ENCODE measurements at places on chromosomes 5 and 9.

DNA sequence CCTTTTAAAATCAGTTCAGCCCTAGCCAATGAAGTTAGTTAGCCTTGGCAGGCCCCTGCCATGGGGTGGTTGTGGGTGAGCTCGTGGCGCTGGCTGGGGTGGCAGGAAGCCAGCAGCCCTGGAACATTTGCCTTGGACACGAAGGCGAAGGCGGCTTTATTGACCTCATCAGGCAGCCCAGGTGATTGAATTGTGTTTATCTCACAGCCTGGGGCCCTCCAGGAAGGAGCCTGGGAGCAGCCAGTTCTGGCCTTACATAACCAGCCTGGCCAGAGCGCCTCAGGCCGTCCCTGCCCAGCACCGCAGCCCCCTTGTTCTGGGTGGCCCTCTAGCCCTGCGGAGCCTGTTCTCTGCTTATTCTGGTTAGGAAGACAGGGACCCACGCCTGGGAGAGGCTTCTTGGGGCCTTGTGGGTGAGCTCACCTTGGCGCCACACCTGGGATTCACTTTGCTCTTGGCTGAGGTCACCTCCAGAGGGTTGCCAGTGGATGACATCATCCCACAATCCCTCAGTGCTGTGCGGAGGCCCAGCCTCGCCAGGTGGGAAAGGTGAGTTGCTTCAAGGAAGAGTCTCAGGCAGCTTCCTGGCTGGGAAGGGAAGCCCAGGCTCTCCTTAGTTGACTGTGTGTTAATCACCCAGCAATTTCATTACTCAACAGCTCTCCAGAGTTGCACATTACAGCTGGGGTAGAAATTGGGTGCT is 54.4 kb upstream of the RPL26L1 start:
- DNase-seq, result peak; percentile 90

DNA sequence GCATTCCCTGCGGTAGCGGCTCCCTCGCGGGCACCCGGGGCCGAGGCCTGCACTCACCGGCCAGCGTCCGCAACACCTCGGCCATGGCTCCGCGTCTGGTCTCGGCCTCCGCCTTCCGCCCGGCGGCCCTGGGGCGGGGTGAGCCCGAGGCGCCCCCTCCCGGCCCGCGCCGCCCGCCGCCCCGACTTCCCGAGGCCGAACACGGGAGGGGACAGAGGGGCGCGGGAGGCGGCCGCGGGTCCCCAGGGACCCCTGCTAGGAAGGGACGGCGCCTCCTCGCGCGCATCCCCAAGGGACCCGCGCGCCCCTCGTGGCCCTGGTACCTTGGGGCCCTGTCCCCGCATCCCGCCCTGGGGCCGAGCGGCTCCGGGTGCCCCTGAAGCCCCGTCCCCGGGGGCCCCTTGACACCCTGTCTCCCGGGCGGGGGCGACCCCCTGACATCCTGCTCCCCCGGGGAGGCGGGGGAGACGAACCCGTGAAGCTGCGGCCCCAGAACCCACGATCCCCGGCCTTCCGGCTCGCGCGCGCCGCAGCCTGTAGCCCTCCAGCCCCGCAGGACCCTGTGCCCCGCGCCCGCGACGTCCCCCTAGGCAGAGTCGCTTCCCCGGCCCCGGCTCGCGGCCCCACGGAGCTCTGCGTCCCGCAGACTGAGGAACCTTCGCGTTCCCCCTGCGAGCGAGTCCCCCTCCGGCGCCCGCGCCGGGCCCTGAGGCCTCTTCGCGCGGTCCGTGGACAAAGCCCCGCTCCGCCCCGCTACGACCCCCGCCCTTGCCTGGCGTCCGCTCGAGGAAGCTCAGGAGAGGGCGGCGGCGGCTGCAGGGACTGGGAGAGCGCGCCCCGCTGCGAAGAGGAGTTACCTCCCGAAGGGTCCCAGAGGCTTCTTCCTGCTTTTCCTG is at the start of gene ABO:
TSS of gene ABO (minus strand) at position 97 of the 896 bp plus-strand sequence.
- DNase-seq, result no peak

DNA sequence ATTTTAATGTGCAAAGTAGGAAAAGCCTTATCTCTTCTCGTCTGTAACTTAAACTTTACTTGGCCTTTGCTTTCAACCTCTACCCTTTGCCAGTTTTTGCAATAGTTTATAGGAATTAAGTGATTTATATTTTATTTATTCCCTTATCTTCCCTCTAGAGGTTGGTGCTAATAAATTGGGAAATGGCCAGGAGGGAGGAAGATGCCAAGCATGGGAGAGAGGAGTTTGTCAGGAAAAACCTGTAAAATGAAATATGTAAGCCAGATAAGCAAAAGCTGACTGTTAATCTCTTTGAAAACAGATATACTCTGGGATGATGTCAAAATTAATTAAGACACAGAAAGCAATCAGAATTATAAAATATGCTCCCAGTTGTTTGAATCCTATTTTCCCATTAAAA is 484.5 kb downstream of the NR2F1-AS1 start:
- no peak for DNase-seq

GRCh38 chr5:29568028-29568427 is 1625.5 kb upstream of the CDH6 start:
- DNase-seq, result no peak

- DNase-seq, result peak; percentile 45
Observed at GRCh38 chr9:110183208-110184145, 24.5 kb downstream of the C9orf152 start.

DNA sequence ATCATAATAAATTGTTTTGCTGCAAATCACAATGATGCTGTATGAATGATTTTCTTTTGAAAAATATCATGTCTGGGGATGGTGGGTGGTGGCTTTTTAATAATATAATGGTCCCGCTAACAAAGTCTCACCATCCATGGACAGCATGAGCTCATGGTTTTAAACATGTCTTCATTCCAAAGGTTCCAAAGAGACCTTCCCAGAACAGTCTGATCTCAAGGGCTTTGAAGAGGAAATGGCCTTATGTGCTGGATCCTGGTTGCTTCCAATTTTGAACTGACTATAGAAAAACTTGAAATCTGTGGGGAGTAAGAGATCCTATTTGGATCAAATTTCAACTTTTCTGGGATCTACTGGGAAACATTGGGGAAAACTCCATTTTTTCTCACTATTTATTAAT is 121.8 kb downstream of the ADAMTS12 start:
- DNase-seq, result no peak

DNA sequence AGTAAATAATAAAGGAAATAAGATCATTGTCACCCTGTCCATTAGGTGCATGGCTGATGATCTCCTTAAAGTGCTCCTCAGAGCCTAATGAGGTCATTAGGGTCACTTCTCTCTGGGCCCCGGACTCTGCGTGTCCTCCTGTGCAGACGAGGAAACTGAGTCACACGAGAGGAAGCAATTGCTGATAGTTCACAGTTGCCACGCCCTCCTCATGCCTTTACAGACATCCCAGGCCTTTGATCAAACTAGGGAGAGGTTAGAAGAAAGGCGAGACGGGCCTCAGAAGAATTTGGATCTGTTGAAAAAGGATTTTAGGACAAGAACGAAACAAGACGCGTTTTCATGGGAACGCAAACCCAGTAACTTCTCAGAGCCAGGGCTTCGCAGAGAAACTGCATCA is 32.0 kb upstream of the MSX2 start:
- peak; percentile 25 for DNase-seq

DNA sequence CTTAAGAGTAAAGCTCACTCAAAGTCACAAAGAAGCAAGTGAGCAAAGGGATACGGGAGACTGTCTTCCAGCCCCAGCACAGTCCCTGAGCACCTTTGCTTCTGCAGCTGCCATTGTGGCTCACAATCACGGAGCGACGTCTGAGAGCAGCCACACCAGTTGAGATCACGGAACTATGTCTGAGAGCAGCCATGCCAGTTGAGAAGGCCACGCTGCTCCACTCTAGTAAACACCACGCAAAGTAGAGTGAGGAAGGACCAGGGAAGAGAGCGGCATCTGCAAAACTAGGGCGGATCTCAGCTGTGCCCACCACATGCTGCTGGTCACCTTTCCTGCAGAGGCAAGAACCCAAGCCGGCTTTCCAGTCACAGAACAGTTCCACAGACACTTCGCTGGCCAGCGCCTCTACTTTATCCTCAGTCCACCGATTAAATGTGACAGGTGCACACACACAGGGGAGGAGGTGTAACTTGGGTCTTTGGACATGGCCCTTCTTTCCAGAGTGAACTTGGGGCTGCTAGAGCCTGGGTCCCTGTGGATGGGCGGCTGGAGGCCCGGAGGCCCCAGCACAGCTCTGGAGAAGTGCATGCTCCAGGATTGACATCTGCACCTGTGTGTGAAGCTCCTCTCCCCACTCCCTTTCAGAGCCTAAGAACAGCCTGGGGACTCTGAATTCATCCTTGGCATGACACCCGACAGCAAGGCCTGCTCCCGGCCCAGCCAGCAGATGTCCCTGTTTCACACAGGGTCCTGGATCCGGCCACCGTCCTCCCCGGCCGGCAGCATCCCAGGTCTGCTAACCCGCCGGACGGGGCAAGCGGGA is 324.9 kb upstream of the IRX4 start:
- peak; percentile 80 for DNase-seq

- DNase-seq, result no peak
Observed at GRCh38 chr9:112009656-112010055, 113.0 kb downstream of the UGCG start.

GRCh38 chr5:95899829-95900228 is 61.8 kb downstream of the ELL2 start:
- no peak for DNase-seq

DNA sequence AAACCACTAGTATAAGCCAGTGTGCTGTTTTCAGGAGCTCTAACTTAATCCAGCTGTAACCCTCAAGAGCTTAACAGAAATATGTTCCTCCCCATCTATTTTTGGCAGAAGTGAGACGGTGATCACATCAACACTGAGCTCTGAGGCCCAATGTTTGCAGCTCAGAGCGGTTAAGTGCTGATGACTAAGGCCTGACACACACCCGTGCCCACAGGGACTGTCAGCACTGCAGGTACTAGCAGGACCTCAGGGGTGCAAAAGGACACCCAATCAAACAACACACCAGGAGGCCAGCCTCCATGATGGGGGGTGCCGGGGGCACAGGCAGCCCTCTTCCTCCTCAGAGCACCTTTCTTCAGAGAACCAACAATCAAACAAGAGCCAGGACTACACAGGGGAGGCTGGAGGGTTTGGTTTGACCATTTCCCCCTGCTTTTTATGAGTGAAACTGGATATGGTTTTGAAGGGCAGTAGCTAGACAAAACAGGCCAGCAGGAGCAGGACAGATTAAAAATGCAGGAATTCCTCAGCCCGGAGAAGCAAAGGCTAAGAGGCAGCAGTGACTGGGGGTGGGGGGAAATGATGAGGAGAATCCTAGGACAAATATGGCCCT is 61.3 kb downstream of the RAPGEF1 start:
- DNase-seq, result peak; percentile 77

DNA sequence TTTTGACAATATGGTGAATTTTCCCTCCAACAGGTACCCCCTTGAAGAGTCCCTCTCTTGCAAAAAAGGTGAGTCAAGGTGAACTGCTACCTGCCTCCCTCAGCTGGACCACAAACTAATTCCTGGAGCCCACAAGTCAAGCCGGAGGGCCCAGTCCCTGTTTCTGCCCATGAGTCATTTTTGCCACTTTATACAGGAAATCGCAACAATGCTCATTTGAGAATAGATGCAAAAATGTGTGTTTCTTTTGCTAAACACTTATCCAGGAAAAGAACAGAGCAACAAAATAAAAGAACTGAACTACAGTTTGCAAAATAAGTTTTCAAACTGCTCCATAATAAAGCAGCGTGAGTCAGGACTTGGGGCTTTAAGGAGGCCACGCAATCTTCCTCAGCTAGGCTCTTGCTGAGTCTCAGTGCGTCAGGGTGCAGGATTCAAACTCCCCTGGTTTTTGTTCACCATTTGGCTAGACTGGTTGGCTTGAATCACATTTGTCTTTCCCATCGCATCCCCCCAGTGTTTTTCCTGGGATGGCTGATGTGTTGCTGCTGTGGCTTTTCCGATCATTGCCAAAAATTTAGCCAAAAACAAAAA is 102.7 kb downstream of the GOLPH3 start:
- DNase-seq, result no peak

- no peak for DNase-seq
Observed at GRCh38 chr9:17630531-17630949, 51.7 kb downstream of the SH3GL2 start.

- DNase-seq, result no peak
Observed at GRCh38 chr9:109381011-109381729, 60.3 kb upstream of the EPB41L4B start.

GRCh38 chr5:69078921-69079540 is 14.8 kb upstream of the SLC30A5 start:
- DNase-seq, result no peak

DNA sequence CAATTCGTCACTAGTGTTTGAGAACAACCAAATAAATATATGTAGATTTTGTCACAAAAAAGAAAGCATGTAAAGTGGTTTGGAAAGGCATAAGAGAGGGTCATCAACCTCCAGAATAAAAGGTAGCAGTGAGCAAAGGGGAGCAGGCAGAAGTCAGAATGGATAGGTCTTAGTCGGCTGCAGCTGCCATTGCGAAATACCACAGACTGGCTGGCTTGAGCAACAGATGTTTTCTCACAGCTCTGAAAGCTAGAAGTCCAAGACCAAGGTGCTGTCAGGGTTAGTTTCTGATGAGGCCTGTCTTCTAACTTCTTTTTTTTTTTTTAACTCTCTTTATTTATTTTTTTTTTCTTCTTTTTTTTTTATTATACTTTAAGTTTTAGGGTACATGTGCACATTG is 208.1 kb upstream of the PIK3R1 start:
- DNase-seq, result no peak

DNA sequence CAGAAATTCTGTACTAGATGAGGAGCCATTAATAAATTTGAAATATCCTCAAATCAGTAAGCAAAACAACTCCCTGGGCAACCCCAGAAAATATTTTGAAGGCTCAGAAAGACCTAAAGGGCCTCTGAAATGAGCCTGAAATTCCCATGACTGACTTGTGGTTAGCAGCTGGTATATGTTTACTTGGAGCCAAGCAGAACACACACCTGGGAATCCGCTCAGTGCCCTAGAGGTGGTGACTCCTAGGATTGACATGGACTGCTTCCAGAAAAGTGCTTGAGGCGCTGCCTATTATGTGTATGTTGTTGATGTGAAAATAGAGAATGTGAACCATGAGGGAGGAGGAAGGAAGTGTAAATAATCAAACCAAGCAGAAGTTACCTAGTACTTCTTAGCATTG is 14.7 kb downstream of the RFK start:
- peak; percentile 87 for DNase-seq

- DNase-seq, result no peak
Observed at GRCh38 chr5:801472-801871, 16.9 kb upstream of the ZDHHC11B start.

DNA sequence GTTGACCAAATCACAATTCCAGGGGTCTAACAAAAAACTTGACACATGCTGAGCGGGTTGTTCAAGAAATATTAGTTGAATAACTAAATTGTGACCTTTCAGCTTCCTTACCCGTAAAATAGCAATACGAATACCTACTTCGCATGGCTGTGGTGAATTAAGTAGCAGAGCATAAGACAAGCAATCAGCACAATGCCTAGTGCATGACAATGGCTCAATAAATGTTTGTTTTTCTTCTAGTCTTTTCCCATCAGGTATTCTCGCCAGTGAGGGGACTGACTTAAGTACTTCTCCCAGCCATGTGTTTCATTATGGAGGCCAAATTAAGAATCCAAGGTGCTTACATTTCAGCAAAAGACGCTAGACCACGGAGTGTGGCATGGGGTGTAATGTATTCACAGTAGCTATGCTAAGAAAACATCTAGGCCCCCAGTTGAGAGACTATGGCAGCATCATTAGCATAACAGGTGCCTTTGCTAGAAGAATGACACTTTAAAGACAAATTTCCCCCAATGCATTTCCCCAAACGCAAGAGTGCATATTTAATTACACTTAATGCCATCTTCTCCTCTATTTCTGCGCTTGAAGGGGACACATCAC is 145.9 kb downstream of the ASTN2 start:
- no peak for DNase-seq

- no peak for DNase-seq
Observed at GRCh38 chr5:57566914-57567313, 84.3 kb upstream of the ACTBL2 start.

- DNase-seq, result no peak
Observed at GRCh38 chr9:104301755-104302154, 202.3 kb upstream of the OR13F1 start.

All from ELF-1 (cell line).